ENCODE measurements at places on chromosomes 7 and 10. TPM values are rescaled to one million over a fixed set of nuclear protein-coding genes. Genes with fewer than 3 reads are reported as not detected.

- H3K4me3 ChIP-seq = no peak overlapping the region
- no peaks in the 10 kb centered on the region for H3K4me1 ChIP-seq
- no peak overlapping the region for H3K27ac ChIP-seq
- DNase-seq = no peak
Observed at GRCh38 chr7:30173058-30173897, 38.5 kb downstream of the MTURN start.

GRCh38 chr10:69449841-69450240 is 1.4 kb upstream of the TSPAN15 start:
- H3K36me3 ChIP-seq = no peaks in the 10 kb centered on the region
- H3K4me1 ChIP-seq = peaks cover 3% of the 10 kb centered on the region
- no peak overlapping the region for H3K27ac ChIP-seq
- peaks cover 12% of the 10 kb centered on the region for H3K27me3 ChIP-seq
- peak; percentile 20 for DNase-seq

DNA sequence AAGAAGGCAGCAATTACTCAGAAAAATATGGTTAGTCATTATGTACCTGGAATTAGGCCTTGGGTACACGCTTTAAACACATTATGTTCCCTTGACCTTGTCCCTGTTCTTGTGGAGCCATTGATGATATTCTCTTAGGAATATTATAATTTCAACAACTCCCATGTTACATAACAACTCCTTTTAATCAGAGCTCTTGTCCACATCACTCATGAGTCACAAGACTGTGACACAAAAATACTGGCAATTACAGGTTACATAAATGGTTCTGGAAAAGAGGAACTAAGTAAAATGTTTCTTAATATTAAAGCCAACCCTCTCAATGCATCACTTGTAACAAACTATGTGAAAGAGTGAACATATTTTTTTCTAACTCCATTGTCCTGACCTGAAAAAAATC is 143.8 kb upstream of the PCLO start:
- H3K4me1 ChIP-seq = no peaks in the 10 kb centered on the region
- H3K27ac ChIP-seq = no peak overlapping the region
- H3K27me3 ChIP-seq = no peaks in the 10 kb centered on the region
- no peaks in the 10 kb centered on the region for H3K36me3 ChIP-seq
- H3K4me3 ChIP-seq = no peak overlapping the region

DNA sequence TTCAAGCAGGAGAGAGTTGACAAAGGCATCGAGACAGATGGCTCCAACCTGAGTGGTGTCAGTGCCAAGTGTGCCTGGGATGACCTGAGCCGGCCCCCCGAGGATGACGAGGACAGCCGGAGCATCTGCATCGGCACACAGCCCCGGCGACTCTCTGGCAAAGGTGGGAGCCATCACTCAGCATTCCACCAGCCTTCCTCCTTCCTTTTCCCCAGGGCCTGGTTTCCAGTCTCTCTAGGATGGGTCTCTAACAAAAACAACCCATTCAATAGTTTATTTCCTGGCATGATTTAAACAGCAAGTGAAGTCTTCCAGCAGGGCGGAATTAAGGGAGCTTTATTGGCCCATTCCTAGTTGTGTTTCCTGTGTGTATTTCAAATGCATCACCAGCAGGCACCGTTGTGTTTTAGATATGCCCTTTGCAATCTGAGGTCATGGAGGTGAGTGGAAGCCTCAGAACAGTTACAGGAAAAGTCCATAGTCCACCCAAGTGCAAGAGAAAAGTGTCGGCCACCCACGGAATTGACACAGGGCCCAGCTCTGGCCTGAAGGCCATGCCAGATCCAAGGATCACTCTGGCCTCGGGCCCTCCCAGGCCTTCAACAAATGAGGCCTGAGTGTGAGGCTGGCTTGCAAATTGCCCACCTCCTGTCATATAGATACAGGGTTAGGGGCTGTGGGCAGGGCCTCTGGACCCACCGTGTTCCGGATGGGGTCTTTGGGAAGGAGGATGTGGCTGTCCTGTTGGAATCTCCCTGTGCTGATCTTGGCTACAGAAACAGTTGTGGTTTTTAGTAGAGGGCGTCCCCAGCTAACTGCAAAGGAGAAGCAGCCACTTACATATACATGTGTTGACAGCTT is 46.9 kb upstream of the TRIM8 start:
- no peak overlapping the region for H3K4me3 ChIP-seq
- DNase-seq = no peak
- no peak overlapping the region for H3K27ac ChIP-seq
- no peaks in the 10 kb centered on the region for H3K4me1 ChIP-seq

DNA sequence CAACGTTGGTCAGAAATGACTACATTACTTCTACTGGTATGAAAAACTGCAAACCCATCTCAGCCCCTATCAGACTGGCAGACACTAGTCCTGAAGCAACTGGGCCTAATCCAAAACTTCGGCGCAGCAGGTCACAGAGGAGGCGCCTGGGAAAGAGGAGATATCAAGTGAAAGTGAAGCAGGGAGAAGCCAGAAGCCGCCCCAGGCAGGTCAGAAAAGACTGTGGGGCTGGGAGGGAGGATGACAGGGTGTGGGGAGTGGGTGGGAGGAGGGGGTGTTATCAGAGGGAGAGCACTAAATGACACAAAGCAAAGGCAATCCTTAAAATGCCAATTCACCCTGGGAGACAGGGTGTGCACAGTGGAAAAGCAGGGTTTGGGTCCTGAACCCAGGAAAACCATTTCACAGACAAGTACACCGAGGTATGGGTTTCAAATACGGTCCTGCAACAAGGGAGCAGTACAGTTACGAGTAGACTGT is 731 bp downstream of the CHCHD3 start:
- H3K36me3 ChIP-seq = peaks cover 14% of the 10 kb centered on the region
- H3K27ac ChIP-seq = peak overlapping the region; percentile 91
- no peak for DNase-seq
- H3K4me1 ChIP-seq = peaks cover 22% of the 10 kb centered on the region
- H3K4me3 ChIP-seq = peak overlapping the region; percentile 93

TMEM273 gene
- 58.4 TPM for total RNA-seq

GRCh38 chr7:1028044-1028770 is 16.1 kb upstream of the GPR146 start:
- peak overlapping the region; percentile 79 for H3K4me3 ChIP-seq
- H3K27ac ChIP-seq = peak overlapping the region; percentile 89
- H3K27me3 ChIP-seq = no peaks in the 10 kb centered on the region
- peaks cover 7% of the 10 kb centered on the region for H3K36me3 ChIP-seq
- peak; percentile 80 for DNase-seq

DNA sequence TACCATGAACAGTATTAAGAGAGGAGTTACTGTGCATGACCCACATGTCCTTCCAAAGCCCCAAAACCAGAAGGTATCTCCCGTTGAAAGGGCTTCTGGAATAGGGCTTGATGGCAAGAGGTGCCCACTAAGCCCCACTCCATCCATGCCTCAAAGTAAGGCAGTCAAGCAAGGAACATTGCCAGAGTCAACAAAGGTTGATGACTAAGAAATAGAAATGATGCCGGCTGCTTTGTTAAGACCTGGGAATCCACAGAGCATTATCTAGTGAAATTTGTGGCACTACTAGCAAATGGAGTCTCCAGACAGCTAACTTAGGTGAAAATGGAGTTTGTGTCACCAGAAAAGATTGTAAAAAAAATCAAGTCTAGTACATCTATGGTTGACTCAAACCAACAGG is 6.2 kb downstream of the SFR1 start:
- H3K36me3 ChIP-seq = peaks cover 27% of the 10 kb centered on the region
- peaks cover 11% of the 10 kb centered on the region for H3K27me3 ChIP-seq
- no peak overlapping the region for H3K27ac ChIP-seq

All from activated T-helper 2 cell treated with anti-CD3 and anti-CD28 coated beads, Interferon-gamma antibody, Interleukin-2, Interleukin-4, amounts not matched to agents 10 μg/mL and 5 μg/mL and 100 μg/mL, durations not matched to agents 14 hours and 24 hours and 36 hours (primary cell).